NCI-H1105 (cell line): ENCODE measurements at places on chromosomes 6 and 20.

GRCh38 chr6:54419885-54420284 lies 111.6 kb downstream of the TINAG start:
- DNase-seq: no peak

GRCh38 chr6:110495949-110496348 lies 19.5 kb upstream of the SLC22A16 start:
- DNase-seq: no peak

GRCh38 chr6:3617192-3617631 lies 134.3 kb downstream of the PXDC1 start:
- peak; percentile 42 for DNase-seq

GRCh38 chr6:166194914-166195859 lies 27.5 kb upstream of the TBXT start:
- DNase-seq: no peak

- no peak for DNase-seq
Measured at GRCh38 chr6:96186516-96187195, 170.9 kb downstream of the FUT9 start.

GRCh38 chr20:44218446-44218845 lies 7.9 kb upstream of the OSER1 start:
- DNase-seq: no peak

- peak; percentile 98 for DNase-seq
Measured at GRCh38 chr20:20593447-20594170, 118.8 kb downstream of the RALGAPA2 start.

DNA sequence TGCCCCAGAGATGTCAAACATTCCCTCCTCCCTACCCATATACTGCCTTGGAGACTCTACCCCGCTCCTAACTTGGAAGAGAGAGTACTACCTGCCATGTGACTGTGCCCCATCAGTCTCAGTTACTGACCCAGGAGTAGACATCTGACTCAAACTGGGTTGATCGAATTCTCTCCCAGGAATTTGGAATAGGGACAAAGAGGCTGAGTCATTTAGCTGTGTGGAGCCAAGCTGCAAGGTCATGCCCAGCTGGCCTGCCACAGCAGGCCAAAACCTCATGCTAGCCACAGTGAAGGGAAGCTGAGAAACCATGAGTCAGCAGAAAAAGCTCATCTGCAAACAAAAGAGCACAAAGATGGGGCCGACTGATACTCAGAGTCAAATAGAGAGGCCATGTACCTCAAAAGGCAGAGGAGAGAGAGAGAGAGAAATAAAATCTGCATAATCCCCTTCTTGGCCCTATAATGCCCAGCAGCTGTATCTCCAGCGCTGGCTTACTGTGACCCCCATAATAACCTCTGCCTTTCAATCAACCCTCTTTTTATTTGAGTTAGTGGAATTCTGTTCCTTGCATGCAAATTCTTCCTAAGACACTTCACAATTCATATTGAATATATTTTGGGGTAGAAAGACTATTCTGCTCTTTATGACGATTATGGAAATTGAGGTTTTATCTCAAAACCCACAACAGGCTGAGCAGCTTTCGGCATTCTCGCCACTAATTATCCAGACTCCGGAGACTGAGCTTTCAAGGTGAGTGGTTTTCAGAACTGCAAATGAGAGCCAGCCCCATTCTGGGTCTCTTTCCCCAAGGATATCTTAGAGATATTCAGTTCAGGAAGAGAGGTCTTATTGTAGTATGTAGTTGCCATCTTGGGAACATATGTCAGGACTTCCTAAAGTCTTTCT lies 21.4 kb upstream of the AKIRIN2 start:
- DNase-seq: no peak

GRCh38 chr20:19785983-19786285 lies 27.9 kb downstream of the RIN2 start:
- no peak for DNase-seq

DNA sequence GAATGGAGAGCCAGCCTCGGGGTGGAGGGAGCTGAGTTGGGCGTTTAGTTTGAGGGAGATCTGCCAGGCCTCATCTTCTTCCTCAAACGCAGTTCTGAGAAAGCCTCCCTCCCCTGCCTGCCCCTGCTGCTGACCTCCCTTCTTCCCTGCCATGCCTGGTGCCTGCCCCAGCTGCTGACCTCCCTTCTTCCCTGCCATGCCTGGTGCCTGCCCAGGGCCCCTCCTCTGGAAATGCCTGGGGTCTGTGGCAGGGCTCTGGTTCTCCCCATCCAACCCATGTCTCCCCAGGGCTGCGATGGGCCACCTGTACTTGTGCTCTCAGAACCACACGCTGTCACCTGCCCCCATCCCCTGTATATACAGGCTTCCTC lies 114.6 kb downstream of the VEGFA start:
- DNase-seq: no peak

GRCh38 chr6:7818257-7819214 lies 92.1 kb downstream of the TXNDC5 start:
- DNase-seq: no peak

DNA sequence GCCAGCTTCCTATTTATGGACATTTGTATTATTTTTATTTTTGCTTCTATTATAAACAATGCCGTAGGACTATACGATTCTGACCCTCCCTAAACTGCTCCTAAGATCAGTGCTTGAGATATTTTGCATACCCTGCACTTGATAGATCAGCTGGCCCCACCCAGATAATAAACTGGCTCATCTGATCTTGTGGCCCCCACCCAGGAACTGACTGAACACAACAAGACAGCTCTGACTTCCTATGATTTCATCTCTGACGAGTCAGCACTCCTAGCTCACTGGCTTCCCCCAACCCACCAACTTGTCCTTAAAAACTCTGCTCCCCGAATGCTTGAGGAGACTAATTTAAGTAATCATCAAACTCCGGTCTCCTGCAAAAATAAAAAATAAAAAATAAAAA lies 34.9 kb upstream of the TFAP2A start:
- no peak for DNase-seq

DNA sequence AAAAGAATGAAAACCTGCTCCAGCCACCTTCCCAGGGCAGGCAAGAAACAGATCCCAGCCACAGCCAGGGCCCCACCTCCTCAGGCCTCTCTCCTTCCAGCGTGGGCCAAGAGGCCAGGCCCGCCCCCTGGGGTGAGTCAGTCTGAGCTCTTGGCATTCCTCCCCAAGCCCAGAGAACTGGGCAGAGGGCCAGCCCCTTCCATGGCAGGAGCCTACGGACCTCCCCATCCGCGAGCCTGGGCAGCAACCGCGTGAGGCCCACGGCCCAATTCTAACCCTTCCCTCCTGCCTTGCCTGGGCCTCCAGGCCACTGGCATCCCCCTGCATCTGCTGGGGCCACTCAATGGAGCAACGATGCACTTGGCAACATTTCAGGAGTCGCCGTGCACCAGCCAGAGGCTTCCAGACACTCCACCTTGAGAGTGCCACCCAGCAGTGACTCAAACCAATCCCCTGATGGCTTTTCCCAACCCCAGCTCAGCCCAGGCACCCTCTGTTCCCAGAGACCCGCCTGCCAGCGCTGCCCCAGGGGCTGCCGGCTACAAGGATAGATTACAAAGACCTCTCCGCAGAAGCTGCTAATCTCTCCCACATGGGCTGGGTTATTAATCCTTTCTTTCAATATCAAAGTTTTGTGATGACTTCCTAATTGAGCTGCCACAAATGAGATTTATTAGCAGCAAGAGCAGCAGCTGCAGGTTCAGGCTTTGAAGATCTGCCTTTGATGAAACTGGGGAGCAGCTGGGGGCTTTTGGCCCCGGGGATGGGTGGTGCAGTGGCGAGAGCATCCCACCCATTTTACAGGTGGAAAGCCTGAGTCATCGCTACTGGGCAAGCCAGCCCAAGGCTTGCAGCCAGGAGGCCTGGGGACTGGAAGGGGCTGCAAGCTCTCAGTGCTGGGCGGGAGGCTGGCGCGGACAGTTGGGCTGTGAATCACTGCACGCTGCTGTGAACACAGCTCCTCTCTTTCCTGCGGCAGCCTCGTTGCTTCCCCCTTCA lies 85.7 kb downstream of the NFATC2 start:
- DNase-seq: peak; percentile 95

DNA sequence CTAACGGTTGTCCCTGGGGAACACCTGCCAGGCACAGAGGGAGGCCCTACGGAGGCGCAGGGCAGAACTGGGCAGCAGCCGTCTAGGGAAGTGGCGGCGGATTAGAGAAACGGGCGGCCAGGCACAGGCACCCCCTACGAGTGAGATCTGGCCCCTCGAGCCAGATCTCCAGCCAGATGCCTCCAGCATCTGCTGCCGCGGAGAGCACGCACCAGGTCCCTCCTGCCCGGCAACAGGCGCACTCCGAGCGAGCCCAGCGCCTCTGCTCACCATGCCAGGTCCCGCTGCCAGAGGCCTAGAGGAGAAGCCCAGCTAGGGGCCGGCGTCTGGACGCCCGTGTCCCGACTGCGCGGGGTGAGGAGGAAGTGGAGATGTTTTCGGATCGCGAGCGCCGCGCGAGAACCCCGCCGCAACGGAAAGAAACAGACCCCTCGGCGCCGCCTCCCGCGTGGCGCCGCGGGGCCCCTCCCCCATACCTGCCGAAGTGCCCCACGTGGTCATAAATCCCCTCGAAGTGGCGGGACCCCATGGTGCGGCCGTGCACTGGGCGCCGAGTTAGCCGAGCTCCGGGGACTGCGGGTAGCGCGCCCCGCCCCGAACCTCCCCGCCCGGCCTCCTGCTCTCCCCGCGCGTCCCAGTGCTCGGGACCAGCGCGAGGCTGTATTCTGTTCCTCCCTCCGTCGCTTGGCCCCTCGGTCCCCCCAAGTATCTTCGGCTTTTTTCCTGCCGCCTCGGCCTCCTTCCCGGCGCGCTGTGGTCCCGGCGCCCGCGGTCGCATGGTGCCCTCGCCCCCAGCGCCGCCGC lies at the start of gene SLC22A16:
SLC22A16 (minus strand) TSS at position 568 of the 804 bp plus-strand sequence; CDS start at position 529, 39 bp downstream.
- no peak for DNase-seq

GRCh38 chr6:128252341-128253176 lies 267.8 kb downstream of the PTPRK start:
- DNase-seq: no peak

DNA sequence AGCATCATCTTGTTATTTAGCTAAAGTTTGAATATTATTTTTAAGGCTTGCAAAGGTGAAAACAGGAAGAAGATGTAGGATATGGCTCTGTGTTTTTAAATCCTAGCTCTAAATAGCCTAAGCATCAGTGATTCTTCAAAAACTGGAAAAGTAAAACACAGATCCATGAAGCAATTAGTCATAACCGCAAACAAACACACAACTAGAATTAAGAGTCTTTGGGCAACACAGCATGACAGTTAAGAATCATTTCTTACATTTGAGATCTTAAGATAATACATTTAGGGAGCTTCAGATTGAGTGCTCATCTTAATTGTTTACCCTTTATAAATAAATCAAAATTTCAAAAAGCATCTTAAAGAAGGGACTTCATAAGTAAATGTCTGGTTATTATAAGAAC lies 115.8 kb upstream of the MAP7 start:
- no peak for DNase-seq

DNA sequence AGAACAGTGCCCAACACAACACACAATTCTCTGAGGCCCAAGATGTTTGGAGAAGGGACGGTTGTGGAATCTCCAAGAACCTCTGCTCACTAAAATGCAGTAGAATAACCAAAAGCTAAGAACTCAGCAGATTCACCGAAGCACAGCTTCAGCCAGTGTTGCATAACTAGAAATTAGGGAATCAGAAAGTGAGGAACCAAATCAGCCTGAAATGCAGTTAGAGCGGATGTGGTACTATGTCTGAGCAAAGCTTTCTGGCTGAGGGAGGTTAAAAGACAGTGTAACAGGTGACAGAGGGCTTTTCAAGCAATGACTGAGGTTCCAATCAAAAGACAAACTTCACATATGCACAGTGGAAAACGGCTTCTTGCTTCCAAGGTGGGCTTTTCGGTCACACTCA lies 197.9 kb upstream of the KCNK16 start:
- no peak for DNase-seq

- peak; percentile 40 for DNase-seq
Measured at GRCh38 chr6:63272397-63272796, 47.4 kb downstream of the LGSN start.

DNA sequence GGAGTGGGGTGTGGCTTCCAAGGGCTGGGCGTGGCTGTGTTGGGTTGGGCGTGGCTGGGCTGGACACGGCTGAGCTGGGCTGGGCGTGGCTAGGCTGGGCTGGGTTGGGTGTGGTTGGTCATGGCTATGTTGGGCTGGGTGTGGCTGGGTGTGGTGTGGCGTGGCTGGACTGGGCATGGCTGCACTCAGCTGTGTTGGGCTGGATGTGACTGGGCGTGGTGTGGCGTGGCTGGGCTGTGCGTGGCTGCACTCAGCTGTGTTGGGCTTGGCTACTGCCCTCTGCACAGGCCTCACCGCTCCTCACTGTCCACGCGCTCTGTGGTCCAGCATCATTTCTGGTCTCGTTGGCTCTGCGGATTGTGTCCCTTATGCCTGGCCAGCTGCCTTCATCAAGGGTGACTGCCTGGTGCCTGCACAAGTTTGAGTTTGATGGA lies 43.5 kb upstream of the SLCO4A1 start:
- DNase-seq: no peak

- DNase-seq: no peak
Measured at GRCh38 chr20:2873747-2874041, 413 bp downstream of the PTPRA start.

DNA sequence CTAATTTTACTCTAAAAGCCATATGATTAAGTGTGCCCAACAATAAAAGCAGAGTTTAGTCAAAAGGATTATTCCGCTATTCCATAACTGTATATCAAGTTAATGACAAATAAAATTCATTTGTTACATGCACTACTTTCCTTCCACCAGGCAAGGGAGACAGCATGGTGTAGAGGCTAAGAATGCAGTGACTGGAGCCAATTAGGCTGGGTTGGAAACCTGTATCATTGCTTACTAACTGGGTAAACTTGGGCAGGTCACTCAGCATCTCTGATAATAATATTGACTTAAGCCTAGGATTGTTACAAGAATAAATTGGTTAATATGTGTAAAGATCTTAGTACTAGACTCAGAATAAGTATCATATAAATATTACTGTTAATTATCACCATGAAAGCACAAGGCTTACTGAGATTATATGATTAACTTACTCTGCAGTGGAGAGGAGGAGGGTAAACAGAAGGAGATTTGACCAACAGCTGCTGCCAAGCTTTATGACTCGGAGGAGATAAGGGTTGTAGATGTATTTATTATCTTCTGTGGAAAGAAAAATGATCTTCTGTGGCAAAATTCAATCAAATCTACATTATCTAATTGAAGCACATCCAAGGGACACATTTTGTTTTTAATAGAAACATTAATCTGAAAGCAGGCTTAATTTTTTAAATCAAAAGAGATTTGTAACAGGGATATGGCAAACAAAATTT lies 1459.9 kb downstream of the GRIK2 start:
- no peak for DNase-seq

GRCh38 chr6:133291671-133292070 lies 50.5 kb downstream of the EYA4 start:
- DNase-seq: no peak

- no peak for DNase-seq
Measured at GRCh38 chr20:41314386-41314785, 3.1 kb downstream of the ZHX3 start.

- DNase-seq: no peak
Measured at GRCh38 chr6:63391203-63391970, 71.6 kb upstream of the LGSN start.

- no peak for DNase-seq
Measured at GRCh38 chr6:6633898-6634734, 45.6 kb downstream of the LY86 start.

- no peak for DNase-seq
Measured at GRCh38 chr6:35594503-35595186, 81.9 kb upstream of the TULP1 start.
